Activated effector memory CD4-positive, alpha-beta T cell treated with Interleukin-2 at 50 U/mL for 16 hours (primary cell): ENCODE measurements at places on chromosomes 3 and 15.

GRCh38 chr3:40985195-40985594, 214.1 kb upstream of the CTNNB1 start:
- DNase-seq, result no peak

- DNase-seq, result no peak
These were observed 54.9 kb downstream of the FRMD4B start for GRCh38 chr3:69330891-69331400.

- DNase-seq, result no peak
These were observed 321.6 kb upstream of the EPHA3 start for GRCh38 chr3:88785841-88786240.

- DNase-seq, result no peak
These were observed 146.0 kb downstream of the MYO9A start for GRCh38 chr15:71971905-71972304.

- no peak for DNase-seq
These were observed 69.6 kb downstream of the ATP10A start for GRCh38 chr15:25793354-25794050.
